ENCODE measurements at places on chromosomes 11 and 22.
A peak's percentile ranks its signal among the peaks of the same experiment; 100 is the strongest.

GRCh38 chr11:6719576-6719975, 36.4 kb upstream of the MRPL17 start:
- no peak for DNase-seq

GRCh38 chr11:10699072-10699471, 5.5 kb upstream of the IRAG1 start:
- no peak for DNase-seq

GRCh38 chr11:8543278-8543677, 50.8 kb downstream of the STK33 start:
- DNase-seq: no peak

GRCh38 chr11:62999649-63000048, 14.9 kb upstream of the SLC22A6 start:
- DNase-seq: no peak

DNA sequence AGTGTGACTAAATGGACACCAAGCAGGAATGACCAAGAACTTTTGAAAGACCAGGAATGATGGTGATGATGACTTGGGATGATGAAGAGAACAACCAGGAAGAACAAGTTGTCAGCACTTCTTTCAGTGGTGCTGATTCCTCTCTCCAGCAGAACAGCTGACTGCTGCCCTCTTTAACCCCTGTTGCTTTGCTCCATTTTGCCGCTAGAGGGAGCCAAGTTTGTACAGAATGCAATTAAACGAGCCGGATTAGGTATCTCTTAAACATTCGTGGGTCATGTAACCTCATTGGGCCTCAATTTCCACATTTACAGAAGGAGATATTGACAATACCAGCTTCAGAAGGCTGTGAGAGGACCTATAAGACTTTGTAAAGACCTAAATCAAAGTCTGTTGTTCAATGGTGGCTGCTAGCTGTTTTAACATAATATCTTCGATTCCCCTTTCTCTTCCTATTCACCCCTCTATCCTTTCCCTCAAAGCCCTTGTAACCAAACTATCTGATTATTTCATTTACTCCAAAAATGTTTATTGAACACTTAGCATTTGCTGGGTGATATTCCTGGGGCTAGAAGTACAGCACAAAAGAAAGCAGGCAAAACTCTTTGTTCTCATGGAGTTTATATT, 1.9 kb downstream of the OR4S1 start:
- DNase-seq: peak; percentile 78

DNA sequence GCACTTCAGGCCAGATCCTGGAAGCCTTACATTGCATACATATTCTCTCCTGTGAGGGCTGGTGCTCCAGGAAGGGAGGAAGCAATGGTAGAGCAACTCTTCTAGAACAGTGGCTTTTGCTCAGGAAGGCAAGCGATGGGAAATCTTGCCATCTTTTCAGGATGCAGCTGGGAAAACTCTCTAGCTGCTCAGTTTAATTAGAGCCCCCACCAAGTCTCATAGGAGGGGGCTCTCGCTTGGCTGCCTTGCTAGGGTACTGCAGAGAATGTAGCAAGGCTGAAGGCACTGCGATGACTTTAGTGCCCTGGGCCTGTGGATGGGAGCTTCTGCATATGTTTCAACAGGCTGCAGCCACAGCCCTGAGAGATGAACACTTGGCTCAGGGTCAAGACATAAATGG, 357.2 kb upstream of the SYN3 start:
- DNase-seq: no peak

- no peak for DNase-seq
These were observed 119.4 kb downstream of the GALNT18 start for GRCh38 chr11:11502263-11502861.

GRCh38 chr11:43810929-43811596, 69.6 kb upstream of the ALKBH3 start:
- no peak for DNase-seq

GRCh38 chr11:78840623-78841022, 266.0 kb upstream of the NARS2 start:
- DNase-seq: no peak

GRCh38 chr22:24697172-24697571, 77.3 kb downstream of the PIWIL3 start:
- no peak for DNase-seq

- no peak for DNase-seq
These were observed 254.0 kb upstream of the CCDC90B start for GRCh38 chr11:83540112-83540675.

DNA sequence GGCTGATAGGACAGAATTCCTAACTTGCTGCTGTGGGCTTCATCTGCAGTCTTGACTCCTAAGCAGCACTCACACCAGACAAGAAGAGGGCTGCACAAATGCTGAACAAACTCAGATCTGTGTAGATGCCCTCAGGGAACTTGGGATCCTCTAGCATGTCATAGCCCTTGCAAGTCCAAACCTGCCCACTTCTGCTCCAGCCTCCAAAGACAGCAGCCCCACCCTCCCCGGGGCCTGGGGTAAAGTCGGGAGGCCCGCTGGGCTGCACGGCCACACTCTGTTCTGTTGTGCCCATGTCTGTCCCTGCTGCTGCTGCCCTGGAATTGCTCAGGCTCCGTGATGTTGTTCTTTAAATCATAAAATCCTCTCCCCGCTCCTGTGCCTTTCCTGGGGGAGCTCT, 28.3 kb downstream of the DRD2 start:
- DNase-seq: no peak

- peak; percentile 44 for DNase-seq
These were observed 10.0 kb downstream of the IGSF9B start for GRCh38 chr11:133946541-133947318.

GRCh38 chr11:77106321-77106720, 3.7 kb downstream of the OMP start:
- no peak for DNase-seq

DNA sequence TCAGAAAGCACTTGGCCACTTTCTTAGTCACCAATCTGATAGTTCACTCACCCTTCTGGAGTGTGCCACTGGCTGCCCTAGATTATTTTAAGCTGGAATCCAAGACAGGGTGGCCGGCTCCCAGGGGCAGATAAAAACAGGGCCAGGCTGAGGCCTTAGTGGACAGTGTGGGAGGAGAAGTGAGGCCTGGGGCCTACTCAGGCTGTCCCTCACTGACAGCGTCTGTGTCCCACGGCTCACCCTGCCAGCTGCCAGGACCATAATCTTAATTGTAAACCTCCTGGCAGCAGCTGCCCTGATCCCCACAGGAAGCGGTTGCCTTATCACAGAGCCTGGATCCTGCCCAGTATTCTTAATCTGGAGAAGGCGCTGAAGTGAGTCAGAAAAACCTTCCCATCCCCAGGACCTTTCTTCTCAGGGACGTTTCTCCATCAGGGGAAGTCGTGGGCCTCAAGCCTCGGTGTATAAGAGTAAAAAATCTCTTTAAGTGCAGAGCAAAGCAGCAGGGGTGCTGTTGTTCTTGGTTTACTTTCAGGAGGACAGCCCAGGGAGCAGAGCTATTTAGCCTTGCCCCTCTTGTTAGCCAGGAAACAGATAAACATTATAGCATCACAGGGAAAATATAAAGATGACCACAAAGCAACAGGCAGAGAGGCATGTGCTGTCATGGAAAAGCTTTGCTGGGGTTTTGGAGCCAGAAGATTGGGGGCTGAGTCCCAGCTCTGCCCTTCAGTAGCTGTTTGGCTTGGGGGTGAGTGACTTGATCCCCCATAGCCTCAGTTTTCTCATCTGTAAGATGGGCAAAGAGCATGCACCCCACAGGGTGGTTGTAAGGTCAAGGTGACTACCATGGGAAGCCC, 39.6 kb downstream of the TSPAN18 start:
- DNase-seq: no peak

- DNase-seq: no peak
These were observed 43.3 kb downstream of the CYB5R2 start for GRCh38 chr11:7630002-7630401.

GRCh38 chr11:60710482-60710881, 11.1 kb downstream of the MS4A8 start:
- DNase-seq: no peak

- DNase-seq: no peak
These were observed 135.9 kb downstream of the FDX1 start for GRCh38 chr11:110565357-110566336.

GRCh38 chr11:65452806-65453490, 30.4 kb downstream of the NEAT1 start:
- no peak for DNase-seq

GRCh38 chr22:32728291-32728690, 73.2 kb upstream of the TIMP3 start:
- DNase-seq: no peak

- no peak for DNase-seq
These were observed 62.3 kb upstream of the ANO5 start for GRCh38 chr11:22130462-22131053.

GRCh38 chr22:43172191-43172590, 14.7 kb downstream of the TTLL12 start:
- no peak for DNase-seq

DNA sequence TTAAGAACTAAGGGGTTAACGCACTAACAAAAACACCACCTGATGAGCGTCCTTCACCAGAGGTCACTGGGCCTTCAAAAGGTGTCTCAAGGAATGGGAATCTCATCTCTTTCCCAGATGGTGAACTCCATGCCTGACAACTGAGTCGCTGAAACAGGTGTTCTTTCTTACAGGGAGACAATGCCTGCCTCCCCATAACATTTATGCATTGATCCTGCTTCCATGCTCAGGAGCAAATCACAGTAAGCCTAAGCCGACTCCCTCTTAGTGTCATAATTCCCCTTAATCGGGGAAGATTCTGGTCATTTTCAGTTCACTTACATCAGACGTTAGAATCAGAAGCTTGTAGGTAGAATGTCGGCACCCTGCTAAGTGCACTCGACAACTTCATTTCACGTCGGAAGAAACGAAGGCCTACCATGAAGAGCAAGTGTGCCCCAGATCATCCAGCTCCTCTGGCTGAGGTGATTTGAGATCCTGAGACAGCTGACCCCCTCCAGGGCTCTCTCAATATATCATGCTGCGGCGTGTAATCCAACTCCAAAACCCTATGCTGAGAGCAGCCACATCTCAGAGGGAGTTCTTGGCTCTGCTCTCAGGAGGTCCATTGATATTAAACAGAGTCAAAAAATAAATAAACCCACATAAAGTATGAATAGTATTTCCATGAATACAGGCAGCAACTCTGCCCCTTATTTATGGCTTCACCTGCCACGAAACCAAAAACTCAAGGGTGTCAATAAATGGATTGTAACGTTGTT, 163.1 kb downstream of the LARGE1 start:
- no peak for DNase-seq

GRCh38 chr11:44535191-44535980, 30.1 kb upstream of the CD82 start:
- DNase-seq: no peak

DNA sequence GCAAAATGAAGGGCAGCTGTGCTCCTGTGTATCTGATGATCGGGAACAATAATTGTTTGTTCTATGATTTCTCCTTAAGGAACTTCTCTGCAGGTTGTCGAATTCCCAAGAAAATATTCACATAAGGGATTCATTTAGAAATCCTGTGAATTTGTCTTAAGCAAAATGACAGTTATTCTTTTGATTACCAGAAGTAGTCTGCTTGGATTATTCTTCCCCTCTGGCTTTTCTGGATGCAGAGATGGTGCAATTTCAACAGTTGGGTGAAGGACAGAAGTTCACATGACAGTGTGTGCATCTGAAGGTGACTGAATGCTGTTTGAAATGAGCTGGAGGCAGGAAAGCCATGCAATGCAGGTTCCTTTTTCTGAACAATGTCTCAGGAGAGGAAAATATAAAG, 137.2 kb upstream of the MTMR2 start:
- no peak for DNase-seq

- DNase-seq: no peak
These were observed 27.7 kb upstream of the CHRM1 start for GRCh38 chr11:62948765-62949320.

DNA sequence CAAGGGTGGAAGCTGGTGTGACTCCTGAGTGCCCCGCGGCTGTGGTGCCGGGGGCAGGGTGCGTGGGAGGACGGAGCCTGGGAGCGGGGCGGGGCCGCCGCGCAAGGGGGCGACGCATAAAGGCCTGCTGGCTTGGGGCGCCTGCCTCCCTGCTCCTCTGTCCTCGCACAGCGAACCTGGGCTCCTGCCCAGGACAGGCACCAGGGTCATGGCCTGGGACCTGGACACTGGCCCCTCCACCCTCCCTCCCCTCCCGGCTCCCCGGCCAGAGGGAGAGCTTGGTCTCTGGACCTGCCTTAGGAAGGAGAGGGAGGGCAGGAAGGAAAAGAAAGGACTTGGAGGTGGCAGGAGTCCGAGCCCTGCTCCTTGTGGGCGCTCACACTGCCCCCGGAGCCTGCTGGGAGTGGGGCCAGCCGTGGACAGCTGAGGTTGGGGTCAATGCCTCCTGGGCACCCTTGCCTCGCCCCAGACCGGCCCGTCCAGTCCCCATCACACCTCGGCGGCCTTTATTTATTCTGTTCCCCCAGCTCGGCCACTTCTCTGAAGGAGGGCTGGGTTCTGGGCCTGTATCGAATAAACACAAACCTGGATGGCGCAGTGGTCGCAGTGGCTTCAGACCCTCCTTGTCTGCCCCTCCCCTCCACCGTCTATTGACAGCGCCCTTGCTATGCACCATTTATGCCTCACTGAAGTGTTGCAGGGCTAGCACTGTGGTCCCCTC, 8.7 kb downstream of the SLC16A8 start:
- DNase-seq: no peak

GRCh38 chr11:19519912-19520641, 192.6 kb upstream of the NAV2 start:
- DNase-seq: no peak

DNA sequence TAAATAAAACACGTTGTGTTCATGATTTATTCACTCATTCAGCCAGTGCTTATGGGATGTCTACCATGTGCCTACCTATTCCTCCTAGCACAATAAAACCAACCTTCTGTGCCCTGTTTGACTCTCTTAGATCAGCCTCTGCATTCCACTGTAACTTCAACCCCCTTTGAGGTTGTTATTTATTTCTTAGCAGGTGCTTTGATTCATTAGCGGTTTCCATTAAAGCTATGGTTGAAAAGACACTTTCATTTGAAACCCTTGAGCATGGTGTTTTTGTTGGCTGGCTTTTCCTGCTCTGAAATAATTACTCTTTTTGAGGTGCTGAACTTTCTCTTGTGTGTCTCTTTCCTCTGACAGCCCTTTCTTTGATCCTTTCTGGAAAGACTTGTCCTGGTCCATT, 570.6 kb upstream of the LARGE1 start:
- no peak for DNase-seq

GRCh38 chr11:112277941-112278340, 17.3 kb upstream of the PLET1 start:
- DNase-seq: no peak

DNA sequence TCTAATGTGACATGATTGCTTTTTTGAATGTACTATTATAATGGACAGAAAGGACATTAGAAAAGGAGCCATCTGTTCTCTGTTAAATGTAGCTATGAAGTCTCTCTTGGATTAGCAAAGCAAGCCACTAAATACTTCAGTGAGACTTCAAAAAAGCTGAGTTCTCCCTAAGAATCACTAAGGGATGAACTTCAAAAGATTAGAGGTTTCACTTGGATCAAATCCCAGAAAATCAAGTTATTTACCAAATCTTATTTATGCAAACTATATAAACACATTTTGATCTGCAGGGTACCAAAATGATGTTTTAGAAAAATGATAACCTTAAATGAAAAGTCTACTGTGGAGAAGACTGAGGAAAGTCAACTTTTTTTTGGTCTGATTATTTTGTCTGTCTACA, 82.1 kb upstream of the MTMR2 start:
- DNase-seq: no peak

GRCh38 chr11:26088391-26088790, 243.5 kb upstream of the ANO3 start:
- no peak for DNase-seq
